ENCODE measurements at places on chromosomes 3 and 15.

GRCh38 chr15:56813995-56814394 is 80.7 kb upstream of the ZNF280D start:
- no peak for DNase-seq

- DNase-seq = no peak
Measured at GRCh38 chr3:123421353-123422174, 27.3 kb downstream of the ADCY5 start.

DNA sequence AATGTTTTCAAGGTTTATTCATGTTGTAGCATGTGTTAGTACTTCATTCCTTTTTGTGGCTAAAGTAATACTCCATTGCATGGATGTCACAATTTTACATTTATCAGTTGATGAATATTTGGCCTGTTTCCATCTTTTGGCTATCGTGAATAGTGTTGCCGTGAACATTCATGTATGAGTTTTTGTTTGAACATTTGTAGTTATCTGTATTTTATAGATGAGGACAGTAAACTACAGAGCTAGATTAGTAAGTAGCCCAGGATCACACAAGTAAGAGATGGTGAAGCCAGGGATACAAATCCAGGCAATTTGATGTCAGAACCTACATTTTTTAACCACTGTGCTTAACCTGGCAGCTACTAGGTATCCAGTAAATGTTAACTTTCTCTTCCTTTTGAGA is 63.2 kb downstream of the ASTE1 start:
- DNase-seq = no peak

DNA sequence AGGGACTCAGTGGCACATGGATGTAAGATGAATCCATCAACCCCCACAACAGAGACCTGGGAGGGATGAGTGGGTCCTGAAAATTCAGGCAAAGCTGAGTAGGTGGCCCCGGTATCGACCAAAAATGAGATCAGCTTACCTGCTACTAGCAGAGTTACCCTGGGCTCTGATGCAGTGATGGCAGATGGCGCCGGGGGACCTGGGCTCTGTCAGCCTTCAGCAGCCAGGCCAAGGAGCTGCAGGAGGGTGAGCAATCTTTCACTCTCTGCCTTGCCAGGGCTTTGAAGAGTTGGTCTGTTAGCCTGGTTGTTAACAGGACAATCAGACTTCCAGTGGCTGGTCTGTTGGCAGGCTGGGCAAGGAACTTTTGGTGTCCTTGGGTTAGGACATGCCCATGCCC is 1054.8 kb downstream of the SI start:
- DNase-seq = no peak

- DNase-seq = no peak
Measured at GRCh38 chr3:190375246-190375645, 12.7 kb upstream of the CLDN16 start.

DNA sequence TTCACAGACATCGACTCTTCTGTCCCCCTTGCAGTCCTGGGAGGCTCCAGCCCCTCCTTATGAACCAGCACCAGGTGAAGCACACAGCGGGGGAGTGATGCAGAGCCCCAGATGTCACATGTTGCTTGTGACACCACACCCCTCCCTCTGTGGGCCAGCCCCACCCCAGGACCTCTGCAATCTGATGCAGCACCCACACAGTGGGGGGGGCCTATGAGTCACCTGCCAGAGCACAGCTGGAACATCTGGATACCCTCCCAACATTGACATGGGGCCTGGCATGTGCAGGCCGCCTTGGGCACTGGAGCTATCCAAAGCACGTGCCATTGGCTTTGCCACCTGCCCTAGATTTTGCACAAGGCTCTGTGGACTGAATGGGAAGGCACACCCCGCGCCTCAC is 70.5 kb downstream of the FEM1B start:
- no peak for DNase-seq

GRCh38 chr15:46177219-46177618 is 542.4 kb downstream of the SQOR start:
- no peak for DNase-seq

- DNase-seq = no peak
Measured at GRCh38 chr3:107100573-107100972, 276.7 kb upstream of the CCDC54 start.

DNA sequence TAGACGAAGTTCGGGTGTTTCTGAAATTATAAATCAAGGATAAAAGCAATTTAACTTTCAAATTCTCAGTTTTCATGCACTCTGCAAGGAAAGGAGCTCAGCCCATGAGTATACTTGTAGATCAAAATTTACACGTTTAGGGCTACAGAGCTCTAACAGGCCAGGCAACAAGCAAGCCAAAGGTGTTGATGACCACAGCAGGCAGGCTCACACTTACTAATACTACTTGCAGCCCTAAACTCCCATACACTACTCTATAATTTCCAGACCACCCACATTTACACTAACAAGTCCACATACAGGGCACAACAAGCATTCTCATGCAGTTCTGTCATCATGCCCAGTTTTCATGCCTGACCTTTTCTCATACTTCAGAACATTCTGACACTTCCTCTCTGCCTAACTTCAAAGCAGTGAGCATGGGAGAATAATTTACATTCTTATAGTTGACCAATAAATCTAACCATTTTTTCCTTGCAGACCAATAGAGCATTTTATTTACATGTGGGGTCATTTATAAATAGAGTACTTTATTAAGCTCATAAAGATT is 124.7 kb upstream of the FRMD4B start:
- no peak for DNase-seq

DNA sequence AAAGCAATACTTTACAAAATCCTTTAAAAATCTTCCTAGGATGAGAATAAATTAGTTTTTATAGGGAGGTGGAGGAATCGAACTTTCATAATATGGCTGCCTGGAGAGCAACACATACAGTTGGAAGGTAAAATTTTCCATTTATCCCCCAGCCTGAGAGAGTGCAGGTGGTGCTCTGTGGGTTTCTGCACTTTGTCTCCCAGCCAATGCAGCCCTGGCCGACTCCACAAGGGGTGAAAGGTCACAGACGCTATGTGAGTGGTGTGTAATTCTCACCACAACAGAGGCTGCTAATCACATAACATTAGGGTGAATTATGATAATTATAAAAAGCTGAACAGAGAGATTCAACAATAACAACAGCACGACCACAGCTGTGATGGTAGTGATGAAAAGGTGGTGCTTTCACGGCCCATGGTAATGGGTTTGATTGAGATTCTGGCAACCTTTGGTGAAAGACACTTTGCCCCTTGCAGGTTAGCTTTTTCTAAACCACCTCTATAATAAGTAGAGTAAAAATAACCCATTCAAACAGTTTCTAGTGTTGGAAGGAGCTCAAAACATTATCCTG is 30.1 kb upstream of the NANOGP8 start:
- DNase-seq = no peak

DNA sequence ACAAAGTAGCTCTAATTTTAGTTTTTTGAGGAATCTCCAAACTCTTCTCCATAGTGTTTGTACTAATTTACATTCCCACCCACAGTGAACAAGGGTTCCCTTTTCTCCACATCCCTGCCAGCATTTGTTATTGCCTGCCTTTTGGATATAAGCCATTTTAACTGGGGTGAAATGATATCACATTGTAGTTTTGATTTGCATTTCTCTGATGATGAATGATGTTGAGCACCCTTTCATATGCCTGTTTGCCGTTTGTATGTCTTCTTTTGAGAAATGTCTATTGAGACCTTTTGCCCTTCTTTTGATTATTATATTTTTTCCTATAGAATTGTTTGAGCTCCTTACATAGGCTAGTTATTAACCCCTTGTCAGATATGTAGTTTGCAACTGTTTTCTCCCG is 239.9 kb upstream of the TPM1 start:
- DNase-seq = no peak

DNA sequence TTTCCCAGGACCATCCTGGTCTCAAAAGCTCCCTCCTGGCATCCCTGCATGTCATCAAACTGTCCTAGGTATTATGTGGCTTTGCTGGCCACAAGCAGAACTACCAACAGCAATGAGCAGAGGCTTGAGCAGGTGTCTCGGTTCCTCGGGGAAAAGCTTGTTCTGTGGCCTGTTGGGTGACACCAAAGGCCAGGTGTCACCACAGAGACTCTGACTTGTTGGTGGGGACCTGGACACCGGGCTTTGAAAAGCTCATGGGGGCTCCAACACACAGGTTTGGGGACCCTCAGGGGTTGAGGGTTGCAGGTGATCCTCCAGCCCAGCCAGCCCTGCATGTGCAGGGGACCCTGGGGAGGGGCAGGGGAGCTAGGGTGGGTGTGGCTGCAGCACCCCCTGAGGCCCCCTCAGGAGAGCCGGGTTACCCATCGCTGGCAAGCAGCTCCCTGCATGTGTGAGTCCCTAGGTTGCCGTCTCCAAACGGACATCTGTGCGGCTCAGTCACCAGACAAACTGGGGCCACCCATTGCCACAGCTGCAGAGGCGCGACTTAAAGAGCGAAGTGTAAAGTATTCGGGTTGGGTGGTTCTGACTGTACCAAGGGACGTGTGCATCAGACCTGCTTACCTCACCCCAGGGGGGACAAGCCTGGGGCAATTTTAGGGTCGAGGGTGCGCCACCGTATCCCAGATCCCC is 140.1 kb downstream of the CHSY1 start:
- DNase-seq = no peak

DNA sequence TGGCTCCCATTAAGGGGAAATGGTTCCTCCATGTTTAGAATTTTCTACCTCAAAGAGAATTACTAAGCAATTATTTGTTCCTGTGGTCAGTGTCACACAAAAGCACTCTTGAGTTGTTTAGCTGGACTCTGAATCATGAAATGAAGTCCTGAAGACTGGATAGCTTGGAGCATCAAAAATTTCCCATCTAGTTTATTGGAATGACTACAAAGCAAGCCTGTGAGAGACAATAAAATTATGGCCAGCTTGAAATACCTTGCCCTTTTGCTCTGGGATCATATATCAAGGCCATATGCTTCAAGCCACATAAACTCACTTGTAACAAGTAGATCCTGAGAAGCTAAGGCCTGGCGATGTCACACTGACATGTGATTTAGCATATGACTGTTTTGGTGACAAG is 292.3 kb downstream of the TIGIT start:
- no peak for DNase-seq

DNA sequence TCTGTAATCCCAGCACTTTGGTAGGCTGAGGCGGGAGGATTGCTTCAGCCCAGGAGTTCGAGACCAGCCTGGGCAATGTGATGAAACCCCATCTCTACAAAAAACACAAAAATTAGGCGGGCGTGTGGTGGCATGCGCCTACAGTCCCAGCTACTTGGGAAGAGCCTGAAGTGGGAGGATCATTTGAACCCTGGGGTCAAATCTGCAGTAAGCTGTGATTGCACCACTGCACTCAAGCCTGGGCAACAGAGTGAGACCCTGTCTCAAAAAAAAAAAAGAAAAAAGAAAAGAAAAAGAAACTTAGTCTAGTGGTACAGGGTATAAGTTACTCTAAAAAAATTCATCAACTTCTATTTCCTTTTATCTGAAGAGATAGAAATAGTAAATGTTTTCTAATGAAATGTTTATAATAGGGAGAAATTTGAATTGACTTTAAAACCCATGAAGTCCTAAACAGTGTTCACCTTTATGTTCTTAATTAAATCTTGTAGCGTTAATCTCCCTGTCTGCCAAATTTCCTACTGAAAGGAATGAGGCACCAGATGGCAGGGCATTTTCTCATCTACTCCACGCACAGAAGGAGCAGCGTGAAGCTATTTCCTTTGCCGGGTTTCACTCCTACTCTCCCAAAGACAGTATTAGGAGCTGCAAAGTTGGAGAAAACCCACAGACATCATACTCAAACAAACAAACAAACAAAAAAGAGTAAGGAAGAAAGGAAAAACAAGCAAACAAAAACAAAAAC is 1.9 kb downstream of the PCLAF start:
- DNase-seq = no peak

GRCh38 chr3:11423868-11424267 is 151.7 kb downstream of the ATG7 start:
- no peak for DNase-seq

DNA sequence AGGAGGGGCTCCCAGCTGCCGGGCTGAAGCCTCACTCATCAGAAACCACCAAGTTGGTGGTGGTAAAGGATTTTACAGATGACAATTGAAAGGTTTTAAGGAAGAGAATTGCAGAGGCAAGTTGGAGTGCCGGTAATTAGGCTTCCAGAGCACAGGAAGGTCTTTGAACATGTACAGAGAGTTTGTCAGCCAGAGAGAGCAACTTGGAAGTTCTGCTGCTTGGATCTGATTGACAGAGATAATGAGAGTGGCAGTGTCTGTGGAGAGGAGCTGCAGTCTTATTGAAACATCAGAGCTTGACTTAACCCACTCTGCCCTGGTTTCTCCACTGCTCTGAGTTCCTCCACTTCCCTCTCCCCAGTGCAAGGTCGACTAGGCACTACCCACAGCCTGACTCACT is 448.6 kb downstream of the EPHB1 start:
- no peak for DNase-seq

DNA sequence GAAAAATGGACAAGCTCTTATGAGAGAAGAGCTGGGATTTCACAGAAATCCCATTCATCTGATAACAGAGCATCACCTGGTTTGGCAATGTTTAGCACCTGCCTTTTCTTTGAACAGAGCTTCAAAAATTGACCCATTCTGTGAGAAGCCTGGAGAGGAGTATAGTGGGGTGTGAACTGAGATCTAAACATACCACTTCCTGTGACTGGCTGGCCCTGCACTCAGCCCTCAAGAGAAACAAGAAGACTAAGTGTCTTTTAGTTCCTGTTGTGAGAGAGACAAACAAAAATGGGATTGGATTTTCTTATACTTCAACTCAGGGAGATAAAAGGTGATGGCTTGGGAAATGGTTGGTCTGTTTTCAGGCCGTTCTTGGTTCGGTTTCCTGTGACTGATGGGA is 1060.2 kb downstream of the ROBO1 start:
- no peak for DNase-seq

DNA sequence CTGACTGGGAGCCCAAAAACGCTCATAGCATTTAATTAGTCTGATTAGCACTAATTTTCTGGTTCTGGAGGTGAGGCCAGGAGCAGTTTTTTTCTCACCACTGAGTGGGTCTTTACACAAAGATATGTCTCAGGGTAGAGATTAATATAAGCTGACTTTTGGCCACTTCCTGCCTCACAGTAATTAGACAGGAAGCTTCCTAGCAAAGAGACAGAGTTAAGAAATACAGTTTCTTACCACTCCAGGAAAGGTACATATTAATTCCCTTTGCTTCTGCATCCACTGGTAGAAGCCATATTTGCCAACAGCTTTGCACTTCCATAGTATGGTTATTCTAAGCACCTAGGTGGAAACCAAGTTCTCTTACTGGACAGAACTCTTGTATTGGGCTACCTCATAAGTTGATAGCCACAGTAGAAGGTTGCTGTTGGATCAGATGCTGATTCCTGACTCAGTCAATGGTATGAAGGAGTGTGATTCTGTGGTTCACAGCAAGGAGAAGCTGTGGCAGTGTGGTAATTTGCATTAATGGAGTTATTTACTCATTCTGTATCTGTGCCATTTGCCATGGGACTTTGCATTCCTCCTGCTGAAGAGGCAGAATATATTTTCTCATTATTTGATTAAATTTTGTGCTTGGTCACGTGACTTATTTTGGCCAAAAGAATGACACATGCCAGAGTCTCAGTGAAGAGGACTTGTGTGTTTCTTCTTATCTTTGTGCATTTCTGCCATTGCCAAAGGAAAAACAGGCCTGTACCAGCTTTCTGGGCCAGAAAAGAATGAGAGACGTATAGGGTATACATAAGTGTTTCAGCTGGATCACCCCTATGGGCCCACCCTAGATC is 17.5 kb upstream of the ZBTB20 start:
- DNase-seq = no peak

All from GM12892 (cell line).